Left kidney (tissue), 8 donors: ENCODE measurements at places on chromosomes 1 and 21. TPM values are rescaled to one million over a fixed set of nuclear protein-coding genes. Genes with fewer than 3 reads are reported as not detected.
A peak's percentile ranks its signal among the peaks of the same experiment; 100 is the strongest.

- no peak for DNase-seq
These were observed 6.2 kb downstream of the FAAP20 start for GRCh38 chr1:2188336-2188735.

GRCh38 chr1:157286646-157287420 is 148.6 kb upstream of the ETV3 start:
- DNase-seq = no peak

- DNase-seq = peak; percentile 41
These were observed 19.7 kb upstream of the EPS8L3 start for GRCh38 chr1:109783436-109783835.

DNA sequence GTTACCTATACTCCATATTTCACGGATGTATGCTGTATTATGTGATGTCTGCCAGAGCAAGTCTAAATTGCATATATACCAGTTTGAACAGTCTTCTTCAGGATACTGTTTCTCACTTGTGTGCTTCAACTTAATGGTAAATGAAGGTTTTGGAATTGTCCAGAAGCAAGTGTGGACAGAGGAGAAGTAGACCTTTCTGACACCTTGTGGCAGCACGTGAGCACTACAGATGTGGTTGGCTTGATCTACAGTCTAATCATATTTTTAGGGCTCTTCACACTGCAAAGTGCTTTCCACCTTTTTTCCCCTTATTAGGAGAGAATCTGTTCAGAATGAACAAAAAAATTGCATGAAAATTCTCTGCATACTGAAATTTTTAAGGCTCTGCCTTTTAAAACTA is 10.9 kb downstream of the MORC3 start:
- DNase-seq = peak; percentile 30

DNA sequence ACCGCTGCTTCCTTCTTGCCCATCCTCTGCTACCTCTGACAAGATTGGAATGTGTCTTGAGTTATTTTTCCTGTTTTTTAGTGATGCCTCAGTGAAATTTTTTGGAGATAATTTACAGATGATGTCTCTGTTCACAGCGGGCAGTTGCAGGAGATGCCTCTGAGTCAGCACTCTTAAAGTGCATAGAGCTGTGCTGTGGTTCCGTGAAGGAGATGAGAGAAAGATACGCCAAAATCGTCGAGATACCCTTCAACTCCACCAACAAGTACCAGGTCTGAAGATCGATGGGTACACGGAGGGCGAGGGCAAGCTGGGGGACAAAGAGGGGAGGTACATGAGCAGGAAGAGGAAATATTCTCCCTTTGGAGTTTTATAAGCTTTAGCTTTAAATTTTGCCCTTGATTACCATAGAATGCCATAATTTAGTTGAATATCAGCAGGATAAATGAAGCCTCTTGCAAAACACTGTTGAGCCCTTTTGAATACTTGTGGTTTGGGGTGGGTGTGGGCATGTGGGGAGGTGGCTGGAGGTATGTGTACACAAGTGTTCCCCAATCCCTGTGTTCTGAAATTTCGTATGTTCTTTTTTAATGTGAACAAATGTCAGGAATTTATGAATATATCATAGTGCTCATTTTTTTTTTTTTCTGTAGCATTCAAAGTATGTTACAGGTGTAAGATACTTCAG is 19.8 kb downstream of the ATP1A1 start:
- no peak for DNase-seq

DNA sequence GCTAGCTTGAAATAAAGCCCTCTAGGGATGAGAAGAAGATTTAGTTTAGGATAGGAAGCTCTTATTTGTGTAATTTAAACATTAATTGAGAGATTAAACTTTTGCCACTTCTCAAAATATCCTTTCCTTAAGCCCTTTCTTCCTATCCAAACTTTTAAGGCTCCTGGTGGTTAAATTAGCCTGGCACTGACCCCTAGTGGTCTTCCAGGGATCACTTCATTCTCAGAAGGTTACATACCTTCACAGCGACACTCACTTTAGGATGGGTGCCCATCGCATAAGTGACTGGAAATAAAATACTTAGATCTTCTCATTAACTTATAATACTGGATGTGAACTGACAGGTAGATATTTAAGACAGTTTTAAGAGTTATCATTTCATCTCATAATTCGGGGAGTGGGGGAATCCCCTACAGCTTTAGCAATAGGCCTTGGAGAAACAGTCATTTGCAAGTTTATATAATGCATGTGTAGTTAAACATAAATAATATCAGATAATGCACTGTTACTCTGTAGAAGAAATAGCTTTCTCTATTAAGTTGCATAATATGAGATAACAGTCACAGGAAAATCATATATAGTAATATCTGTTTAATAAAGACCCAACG is 7.4 kb downstream of the LHX9 start:
- no peak for DNase-seq

- no peak for DNase-seq
These were observed 64.8 kb downstream of the GNG12 start for GRCh38 chr1:67768480-67768879.

- DNase-seq = peak; percentile 61
These were observed 28.6 kb upstream of the PLEKHG5 start for GRCh38 chr1:6519935-6520671.

DNA sequence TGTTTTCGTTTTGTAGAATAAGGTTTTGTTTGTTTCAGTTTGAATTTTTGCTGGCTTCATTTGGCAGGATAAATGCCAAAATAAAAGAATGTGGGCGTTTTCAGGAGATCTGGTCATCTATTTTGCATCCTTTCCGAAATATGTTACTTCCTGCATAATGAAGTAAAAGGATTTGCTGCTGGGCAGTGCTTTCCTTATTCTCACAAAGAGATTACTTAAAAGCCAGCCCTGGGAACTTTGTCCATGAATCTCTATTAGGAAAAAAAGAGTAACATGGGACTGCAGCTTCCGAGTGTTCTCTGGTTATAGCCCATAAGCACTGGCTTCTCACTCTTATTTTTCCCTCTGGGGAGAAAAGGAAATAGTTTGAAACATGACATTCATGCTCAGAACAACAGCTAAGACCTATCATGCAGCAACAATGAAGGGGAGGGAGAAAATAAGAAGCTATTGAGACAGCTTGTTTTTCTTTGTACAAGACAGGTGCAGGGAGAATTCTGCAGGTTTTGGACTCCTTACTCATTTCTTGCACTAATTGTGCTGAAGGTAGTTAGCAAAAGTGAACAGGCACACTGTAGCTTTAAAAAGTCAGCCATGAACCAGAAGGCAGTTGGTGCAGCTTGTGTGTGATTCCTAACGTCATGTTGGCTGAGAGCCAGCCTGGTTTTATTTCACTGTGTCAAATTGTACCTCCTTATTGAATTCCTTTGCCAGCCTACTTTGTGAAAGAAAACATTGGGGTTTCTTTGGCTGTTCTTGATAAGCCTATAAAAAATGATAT is at the start of gene SAMD13:
SAMD13 (plus strand) TSS at position 705 of the 781 bp plus-strand sequence. CDS start 1,527 bp downstream, outside the sequence.
- DNase-seq = peak; percentile 92

TLR5 gene
- polyA plus RNA-seq = 5.9 TPM

MRPL20 gene
- polyA plus RNA-seq = 111 TPM

TSTD1 gene
- polyA plus RNA-seq = 44.4 TPM

GBP6 gene
- polyA plus RNA-seq = not detected
